Urothelium cell line (cell line): ENCODE measurements at places on chromosomes 1 and 21.

- DNase-seq = peak; percentile 41
These were observed 212.7 kb downstream of the ZP4 start for GRCh38 chr1:237677979-237678378.

DNA sequence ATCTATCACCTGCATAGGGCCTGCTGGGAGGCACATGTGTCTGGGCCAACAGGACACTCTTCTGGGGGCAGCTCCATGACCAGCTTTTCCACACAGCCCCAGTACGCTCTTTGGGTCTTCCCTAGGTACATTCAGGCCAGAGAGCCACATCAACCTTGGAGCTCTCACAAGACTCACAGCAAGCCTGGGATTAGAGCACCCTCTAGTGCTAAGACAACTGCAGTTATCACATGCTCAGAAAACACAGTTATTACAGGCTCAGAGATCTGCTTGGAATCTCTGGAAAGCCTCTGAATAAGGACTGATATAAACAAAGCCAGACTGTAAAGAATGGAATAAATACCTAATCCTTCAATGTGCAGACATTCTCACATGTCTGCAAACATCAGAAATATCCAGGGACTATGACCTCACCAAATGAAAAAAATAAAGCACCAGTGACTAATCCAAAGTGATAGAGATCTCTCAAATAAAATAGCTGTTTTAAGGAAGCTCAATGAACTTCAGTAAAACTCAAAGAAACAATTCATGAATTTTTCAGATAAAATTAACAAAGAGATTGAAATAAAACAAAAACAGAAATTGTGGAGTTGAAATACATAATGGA lies 563.9 kb upstream of the NR5A2 start:
- peak; percentile 33 for DNase-seq

- DNase-seq = no peak
These were observed 88.4 kb downstream of the ADCY10 start for GRCh38 chr1:167825419-167826079.

GRCh38 chr1:17772615-17773212 lies 17.6 kb downstream of the ACTL8 start:
- no peak for DNase-seq

GRCh38 chr21:33968995-33969348 lies 53.4 kb upstream of the ATP5PO start:
- no peak for DNase-seq

DNA sequence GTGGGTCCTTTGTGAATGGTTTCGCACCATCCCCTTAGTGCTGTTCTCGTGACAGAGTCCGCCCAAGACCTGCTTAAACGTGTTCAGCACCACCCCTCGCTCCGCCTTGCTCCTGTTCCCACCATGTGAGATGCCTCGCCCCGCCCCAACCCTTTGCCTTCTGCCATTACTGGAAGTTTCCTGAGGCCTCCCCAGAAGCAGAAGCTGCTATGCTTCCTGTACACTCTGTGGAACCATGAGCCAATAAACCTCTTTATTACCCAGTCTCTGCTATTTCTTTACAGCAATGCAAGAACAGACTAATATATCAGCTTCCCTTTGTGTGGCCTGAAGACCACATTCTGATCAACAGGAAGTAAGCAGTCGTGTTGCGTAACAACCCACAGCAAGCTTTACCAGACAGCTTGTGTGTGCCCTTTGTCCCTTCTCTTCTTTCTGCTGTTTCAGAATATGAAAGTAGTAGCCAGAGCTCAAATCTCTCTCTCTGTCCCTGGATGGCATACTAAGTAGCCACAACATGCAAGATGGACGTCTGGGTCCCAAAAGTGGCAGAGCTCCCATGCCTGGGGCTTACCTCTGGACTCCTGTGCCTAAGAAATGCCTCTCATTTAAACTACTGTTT lies 14.1 kb downstream of the HENMT1 start:
- peak; percentile 28 for DNase-seq

GRCh38 chr1:119988306-119989062 lies 81.0 kb downstream of the NOTCH2 start:
- no peak for DNase-seq

GRCh38 chr1:93528412-93528811 lies 80.5 kb downstream of the FNBP1L start:
- DNase-seq = no peak

DNA sequence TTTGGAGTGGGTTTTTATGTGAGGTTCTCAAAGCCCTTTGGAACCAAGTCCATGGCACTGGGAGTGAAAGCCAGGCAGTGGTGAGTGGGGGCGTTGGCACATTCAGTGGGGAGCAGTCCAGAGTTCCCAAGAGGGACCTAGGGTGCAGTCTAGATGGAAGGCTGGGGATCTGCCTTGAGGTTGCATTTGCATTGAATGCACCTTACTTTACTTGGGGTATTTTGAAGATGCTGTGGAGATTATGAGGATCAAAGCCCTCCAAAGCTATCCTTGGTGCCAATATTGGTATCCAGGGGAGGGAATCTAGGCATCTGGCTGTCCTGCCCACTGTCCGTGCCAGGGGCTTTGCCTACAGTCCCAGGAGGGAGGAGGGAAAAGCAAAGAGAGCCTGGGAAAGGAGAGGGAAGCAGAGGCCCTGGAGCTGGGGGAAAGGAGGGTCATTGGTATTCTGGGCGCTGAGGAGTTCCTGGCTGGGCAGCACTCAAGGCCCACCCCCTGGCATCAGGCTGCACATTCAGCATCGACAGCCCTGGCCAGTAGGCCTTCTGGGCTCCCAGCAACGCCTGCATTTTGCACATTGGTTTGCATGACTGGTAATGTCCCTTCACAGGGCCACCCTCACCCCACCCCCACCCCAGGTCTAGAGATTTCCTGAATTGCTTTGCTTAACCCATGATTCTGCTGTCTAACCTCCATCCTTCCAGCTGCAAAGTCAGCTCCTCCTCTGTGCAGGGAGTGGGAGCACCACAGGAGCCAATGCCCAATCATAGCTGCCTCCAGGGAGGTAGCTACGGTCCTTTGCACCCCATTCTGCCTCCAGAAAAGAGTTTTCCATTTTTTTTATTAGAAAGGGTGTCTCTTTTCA lies 843 bp upstream of the BCAN start:
- no peak for DNase-seq

GRCh38 chr1:14941864-14942263 lies 211.7 kb upstream of the TMEM51 start:
- no peak for DNase-seq

DNA sequence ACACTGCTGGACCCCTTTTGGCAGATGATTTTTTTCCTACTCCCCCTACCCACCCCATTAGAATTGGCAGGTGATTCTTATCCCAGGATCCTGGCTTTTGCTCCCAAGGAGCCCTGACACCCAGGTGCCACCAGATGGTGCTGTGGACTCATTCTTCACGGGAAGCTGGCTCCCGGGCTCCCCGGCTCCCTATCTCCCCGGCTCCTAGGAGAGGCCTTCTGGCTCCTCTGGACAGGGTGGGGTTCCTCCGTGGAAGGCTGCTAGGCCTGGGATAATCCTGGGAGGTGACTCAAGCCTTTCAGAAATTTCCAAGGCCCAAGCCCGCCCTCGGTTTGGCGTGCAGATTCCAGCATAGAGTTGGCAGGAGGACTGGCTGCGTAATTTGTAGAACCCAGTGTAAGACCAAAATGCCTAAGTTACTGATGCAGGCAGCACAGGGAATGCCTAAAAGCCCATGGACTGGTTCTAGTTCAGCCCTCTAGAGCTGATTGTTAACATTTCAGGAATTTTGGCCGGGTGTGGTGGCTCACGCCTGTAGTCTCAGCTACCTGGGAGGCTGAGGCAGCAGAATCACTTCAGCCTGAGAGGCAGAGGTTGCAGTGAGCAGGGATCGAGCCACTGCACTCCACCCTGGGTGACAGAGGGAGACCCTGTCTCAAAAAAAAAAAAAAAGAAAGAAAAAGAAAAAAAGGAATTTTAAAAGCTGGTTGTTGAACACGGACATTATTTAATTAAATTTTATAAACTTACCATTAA lies 6.8 kb upstream of the BSDC1 start:
- DNase-seq = peak; percentile 88

- no peak for DNase-seq
These were observed 170.0 kb upstream of the L1TD1 start for GRCh38 chr1:62024690-62025089.

DNA sequence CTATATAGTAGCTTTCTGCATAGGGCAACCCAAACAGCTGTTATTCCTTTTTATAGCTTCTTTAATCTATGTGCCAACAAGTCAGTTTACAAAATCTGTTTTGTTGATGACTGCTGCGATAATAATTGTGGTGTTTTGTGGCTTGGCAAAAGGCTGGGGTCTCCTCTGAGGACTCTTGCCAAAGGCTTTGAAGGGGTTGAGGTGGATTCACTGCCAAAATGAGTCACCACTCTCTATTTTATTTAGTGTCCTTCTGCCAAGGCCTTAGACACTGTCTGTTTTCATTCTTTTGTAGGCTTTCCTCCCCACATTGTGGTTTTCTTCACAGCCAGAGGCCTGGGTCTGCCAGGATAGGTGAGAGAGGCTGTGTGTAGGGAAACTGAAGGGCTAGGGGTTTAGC lies 161.8 kb downstream of the NFIA start:
- peak; percentile 57 for DNase-seq

DNA sequence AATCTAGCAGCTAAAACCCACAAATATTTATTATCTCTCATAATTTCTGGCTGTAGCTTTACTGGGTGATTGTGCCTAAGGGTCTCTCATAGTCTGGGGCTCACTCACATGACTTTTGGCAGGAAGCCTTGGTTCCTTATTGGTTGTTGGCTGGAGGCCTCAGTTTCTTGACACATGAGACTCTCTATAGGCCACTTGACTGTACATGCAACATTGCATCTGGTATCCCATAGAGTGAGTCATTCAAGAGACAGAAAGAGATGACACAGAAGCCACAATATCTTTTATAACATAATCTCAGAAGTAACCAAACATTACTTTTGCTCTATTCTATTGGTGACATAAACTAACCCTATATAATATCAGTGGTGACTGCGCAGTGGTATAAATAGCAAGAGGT lies 128.5 kb upstream of the HNRNPU start:
- no peak for DNase-seq

GRCh38 chr1:32540605-32541004 lies 1.4 kb downstream of the ZBTB8A start:
- no peak for DNase-seq

DNA sequence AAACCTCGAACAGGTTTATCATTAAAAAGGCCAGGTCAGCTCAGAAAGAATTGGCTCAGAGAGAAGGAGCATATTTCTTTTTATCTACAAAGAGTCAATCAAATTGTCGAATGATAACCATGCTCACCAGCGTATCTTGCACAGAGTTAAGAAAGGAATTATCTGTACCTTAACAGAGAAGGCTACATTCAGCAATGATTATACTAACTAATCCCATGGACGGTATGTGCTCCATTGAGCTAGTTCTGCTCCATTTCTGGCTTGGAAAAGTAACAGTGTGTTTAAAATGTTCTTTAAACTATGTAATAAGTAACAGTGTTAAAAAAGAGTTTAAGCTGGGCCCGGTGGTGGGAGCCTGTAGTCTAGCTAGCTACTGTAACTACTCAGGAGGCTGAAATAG lies 4.2 kb downstream of the UBR4 start:
- DNase-seq = no peak

DNA sequence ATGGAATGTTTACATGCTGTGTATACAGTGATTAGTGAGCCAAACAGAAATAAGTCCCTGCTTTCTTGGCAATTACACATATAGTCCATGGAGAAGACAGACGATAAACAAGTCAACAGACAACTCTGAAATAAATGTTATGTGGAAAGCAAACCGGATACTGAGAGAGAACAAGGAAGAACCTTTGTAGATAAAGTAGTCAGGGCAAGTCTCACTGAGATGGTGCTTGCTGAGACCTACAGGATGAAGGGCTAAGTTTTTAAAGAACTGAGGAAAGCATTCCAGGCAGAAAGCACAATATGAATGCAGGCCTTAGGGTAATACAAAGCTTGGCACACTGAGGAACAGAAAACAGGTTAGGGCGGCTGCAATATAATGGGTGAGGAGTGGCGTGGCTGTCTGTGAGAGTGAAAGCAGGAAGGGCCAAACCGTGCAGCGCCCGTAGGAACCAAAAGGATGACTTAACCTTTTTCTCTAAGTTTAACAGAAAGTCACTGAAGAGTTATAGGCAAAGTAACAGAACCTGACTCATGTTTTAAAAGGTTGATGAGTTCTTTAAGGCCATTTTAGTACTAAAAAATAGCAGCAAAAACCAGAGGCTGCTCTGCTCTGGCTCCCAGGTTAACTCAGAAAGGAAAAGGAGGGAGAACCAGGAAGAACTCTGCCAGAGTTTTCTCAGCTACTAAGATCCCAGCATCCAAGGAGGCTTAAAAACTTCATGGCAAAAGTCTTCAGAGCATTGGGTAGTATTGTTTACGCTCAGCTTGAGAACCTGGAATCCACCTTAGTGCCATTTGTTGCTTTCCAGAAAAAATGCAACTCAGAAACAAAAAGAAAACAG lies 8.7 kb upstream of the TTF2 start:
- no peak for DNase-seq

- no peak for DNase-seq
These were observed 24.2 kb downstream of the PLEKHA6 start for GRCh38 chr1:204335533-204335932.

DNA sequence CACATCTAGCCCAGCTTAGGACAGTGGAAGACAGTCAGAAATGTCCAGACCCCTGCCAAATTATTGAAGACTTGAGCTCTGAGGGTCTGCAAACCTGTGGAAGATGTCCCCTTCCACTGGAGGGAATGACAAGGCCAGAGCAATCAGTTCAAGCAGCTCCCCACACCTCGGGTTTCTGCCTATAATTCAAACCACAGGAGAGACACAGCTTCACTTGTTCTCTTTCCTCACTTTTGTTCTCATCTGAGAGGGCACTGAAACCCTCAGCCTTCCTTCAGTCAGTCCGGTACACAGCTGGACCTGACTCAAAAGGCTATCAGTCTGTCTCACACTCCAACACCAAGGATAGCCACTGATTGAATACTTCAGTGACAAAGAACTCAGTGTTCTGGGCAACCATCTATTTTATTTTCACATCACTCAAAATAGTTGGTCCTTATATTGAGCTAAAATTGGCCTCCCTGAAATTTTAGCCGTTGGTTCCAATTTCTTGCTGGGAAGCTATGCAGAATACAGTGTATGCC lies 70.1 kb downstream of the TENT5C start:
- DNase-seq = no peak

GRCh38 chr1:16631248-16632043 lies 18.1 kb upstream of the NBPF1 start:
- DNase-seq = no peak

- peak; percentile 37 for DNase-seq
These were observed 9.9 kb upstream of the COA7 start for GRCh38 chr1:52707927-52708655.

GRCh38 chr21:33207449-33208149 lies 22.1 kb upstream of the IFNAR2 start:
- DNase-seq = no peak

GRCh38 chr1:203592156-203592555 lies 34.5 kb upstream of the ATP2B4 start:
- DNase-seq = peak; percentile 41

- DNase-seq = peak; percentile 76
These were observed 49.6 kb upstream of the IRF2BP2 start for GRCh38 chr1:234659538-234659937.
